Stromal cell of bone marrow (primary cell): ENCODE measurements at places on chromosomes 2 and 18.

DNA sequence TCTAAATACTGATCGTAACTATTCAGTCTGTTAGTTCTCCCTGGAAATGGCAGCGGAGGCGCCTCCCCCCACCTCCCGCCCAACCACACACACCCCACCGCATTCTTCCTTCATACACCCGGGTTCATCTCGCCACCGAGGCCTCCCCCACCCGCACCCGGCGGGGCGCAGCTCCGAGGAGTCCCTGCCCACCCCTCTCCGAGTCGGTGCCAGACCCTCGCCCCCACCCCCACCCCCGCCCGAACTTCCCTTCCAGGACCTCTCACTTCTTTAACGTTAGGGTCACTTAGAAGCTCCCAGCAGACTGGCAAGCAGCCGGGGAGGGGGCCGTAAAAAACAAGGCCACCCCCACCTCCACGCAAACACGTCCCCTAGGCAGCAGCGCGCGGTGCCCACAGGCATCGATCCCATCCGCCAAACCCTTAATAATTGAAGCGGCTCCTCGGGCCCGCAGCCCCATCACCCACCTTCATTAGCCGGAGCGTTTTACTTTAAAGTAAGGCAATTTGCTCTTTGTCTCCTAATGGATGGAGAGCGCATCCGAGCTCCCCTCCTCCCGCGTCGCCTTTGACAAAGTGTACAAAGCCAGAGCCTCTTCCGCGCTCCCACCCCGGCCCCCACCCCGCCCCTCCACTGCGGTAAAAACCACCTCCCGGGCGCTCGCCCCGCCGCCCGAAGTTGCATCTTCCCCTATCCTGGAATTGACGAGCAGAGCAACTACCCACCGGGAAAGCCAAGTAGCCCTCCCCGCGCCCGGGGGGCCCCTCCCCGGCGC, 624 bp downstream of the ZNF516 start:
- DNase-seq: no peak

- no peak for DNase-seq
Measured at GRCh38 chr2:71926876-71927756, 220.5 kb downstream of the CYP26B1 start.

DNA sequence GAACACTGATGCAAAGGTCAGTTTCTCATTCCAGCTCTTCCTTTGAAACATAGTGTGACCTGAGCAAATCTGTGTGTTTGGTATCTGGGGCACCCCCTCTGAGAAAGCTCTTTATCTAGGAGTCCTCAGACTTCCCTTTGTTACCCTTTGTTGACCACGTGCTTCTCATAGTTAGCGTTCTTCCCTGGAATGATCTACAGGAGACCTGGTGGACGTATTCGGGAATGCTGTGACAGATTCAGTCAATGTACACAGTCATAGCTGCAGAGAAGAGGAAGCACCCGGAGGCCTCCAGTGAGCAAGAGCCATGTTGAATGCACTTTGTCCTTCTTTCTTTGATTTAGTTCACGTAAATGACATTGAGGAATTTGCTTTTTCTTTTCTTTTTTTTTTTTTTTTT, 10.7 kb upstream of the CHMP1B start:
- DNase-seq: no peak

DNA sequence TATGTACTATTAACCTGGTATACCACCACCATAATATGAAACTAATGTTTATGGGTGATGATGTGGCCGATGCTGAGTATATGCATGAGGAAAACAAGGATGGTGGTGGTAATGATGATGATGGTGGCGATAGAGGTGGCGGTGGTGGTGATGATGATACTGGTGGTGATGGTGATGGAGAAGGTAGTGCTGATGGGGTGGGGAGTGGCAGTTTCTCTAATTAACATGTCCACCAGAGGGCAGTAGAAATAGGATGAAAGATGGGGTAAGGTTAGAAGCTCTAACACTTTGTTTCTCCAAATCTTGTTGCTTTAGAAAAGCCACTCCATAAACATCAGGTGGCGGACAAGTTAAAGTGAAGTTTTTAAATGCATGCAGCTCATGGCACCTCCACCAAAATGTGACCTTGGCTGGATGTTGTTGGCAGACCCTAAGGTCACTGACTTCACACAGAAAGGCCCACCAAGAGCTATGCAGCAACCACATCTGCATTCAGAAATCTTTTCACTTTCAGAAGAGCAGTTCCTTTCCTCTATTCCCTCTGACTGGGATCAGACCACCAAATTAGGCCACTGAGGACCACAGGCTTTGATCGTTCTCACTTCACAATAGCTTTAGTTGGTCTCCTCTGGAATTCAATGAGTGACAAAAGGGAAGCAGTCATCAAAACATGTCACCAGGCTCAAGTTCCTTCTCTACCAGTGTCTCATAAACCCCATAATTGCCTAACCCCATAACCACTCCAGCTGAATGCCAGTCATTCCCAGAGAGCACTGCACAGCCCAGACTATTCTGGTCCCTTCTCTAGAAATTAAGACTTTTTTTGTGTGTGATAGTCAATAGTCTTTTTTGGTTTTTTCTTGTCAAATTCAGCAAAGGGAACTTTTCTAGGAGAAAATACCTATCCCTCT, 7.5 kb upstream of the BCL11A start:
- DNase-seq: no peak
